ENCODE measurements at places on chromosomes 13 and 19.
A peak's percentile ranks its signal among the peaks of the same experiment; 100 is the strongest.

DNA sequence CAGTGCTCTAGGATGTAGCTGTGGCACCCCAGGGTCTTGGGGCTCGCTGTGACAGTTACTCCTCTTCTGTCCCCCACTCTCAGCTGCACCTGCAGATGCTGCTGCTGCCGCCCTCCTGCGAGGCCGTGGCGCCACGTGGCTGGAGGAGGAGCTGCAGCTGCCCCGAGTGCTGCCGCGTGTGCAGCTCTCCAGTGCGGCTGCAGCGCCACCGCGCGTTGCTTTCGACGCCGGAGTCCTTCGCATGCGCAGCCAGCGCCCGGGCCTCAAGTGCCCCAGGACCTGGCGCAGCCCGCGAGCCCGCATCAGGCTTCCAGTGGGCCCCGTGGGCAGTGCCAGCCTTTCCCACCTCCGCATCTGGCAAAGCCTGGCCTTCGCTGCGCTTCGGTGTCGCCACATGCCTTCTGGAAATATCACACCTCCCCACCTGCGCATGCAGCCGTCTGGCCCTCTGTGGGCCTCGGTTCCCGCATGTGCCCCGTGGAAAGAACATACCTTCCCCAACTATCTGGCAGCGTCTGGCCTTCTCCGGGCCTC, 692 bp upstream of the ZNF580 start:
- peak; percentile 75 for DNase-seq

DNA sequence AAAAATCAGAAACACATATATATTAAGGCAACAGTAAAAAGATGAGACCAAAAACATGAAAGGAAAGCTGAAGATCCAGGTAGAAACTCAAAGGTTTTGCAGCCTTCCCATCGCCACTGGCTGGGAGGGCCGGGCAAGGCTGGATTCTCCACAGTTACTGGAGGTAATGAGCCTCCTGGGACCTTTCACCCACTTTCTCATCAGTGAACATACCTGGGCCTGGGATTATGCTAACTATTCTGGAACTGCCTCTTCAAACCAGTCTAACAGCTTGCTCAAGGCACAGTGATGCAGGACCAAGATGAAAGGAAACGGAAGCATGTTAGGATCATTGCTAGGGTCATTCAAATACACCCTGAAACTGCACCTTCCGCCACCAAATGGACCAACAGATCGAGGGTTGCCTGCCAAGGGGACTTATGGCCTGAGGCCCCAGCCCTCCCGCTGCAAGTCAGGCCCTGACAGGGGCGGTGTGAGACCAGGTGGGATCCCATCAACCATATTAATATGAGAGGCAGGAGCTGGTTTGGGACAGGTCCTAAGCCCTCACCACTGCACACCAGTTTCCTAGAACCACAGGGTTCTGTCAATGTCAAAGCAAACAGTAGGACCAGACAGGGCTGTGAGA, 28.4 kb upstream of the ATP12A start:
- DNase-seq = no peak

- no peak for DNase-seq
Measured at GRCh38 chr13:25170554-25171111, 1.5 kb downstream of the AMER2 start.

- DNase-seq = no peak
Measured at GRCh38 chr13:98565726-98566565, 11.0 kb downstream of the STK24 start.

DNA sequence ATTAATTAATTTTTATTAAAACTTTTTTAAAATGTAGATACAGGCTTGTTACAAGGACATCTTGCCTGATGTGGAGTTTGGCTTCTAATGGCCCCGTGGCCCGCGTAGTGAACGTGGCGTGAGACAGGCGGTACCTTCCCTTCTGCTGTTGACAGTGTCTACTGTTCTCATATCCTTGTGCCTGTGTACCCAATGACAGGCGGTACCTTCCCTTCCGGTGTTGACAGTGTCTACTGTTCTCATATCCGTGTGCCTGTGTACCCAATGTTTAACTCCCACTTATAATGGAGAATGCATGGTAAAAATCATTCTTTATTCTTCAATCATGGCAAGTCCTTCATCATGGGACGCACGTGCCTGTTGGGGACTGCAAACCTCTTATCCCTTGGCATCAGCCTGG, 79.1 kb upstream of the ZNF835 start:
- no peak for DNase-seq

GRCh38 chr19:19687090-19687489, 18.5 kb downstream of the ZNF101 start:
- no peak for DNase-seq

DNA sequence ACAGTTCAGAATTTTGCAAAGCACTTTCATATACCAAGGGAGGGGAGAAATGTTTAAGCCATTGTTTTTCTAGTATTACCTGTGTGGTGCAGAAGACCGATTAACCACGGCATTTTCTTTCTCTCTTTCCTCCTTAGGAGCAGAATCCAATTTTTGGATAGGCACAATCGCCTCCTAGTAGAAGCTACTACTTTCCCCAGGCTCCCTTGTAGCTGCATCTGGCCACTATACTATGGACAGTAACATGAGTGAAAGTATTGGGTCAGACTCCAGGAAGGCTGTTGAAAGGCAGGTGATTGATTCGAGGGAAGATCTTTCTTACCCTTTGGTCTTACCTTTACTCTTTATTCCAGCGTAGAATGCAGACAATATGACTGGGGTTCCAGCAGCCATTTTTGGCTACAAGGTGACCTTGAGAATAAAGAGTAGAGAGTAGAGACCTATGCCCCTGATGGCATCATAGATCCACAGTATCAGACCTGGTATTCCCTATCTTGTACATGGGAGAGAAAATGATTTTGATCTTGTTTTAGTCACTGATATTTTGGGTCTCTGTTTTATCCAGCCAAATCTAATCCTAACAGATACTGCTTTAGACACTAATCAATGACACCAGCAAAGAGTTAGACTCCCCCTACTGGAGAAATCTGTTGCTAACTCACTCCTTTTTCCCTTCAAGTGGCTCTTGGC, 77.0 kb downstream of the LRRC63 start:
- DNase-seq = peak; percentile 24

DNA sequence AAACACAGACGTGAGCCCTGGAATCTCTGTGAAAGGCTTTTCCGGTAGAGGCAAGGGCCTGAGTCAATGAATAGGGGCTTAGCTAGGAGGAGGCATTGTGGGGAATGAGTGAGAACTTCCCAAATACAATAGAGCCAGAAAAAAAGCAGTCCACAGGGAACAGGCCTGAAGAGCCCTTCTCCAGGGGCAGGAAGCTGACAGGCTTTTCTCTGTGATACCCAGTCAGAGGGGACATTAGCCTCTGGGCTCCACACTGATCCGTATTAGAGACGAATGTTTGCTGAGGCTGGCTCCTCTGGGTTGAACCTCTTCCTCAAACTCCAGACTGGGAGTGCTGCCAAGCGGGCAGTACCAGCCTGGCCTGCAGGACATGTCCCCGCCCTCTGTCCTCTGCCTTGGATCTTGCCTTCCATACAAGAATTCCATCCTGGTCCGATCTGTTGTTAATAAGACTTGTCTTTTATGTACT, 2.3 kb downstream of the DHRS12 start:
- DNase-seq = no peak

GRCh38 chr13:67754012-67754411, 523.9 kb upstream of the PCDH9 start:
- DNase-seq = no peak

- no peak for DNase-seq
Measured at GRCh38 chr19:49863935-49864320, 3.4 kb downstream of the PNKP start.

GRCh38 chr19:3818466-3818865, 32.3 kb upstream of the MATK start:
- DNase-seq = peak; percentile 47

- DNase-seq = no peak
Measured at GRCh38 chr19:17458970-17459369, 1.8 kb downstream of the NXNL1 start.

GRCh38 chr13:50915565-50915964, 6.0 kb downstream of the RNASEH2B start:
- no peak for DNase-seq

DNA sequence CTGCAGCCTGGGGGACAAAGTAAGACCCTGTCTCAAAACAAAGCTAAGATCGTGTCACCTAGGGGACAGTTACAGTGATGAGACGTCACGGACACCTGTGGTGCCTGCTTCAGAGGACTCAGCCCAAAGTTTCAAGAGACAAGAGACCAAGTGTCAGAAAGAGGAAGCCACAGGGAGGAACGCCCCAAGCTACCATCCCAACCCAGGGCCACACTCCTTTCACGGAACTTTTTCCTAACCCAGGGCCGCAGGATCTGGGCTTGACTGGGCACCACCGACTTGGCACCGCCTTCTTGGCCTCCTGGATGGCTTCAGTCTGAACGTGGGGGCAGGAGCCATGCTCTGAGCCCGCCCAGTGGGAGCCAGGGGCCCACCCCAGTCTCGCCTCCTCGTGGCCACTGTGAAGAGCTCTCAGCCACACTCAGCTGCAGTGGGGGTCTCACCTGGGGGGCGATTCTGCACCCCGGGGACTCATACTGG, 8.5 kb downstream of the MOB3A start:
- DNase-seq = no peak

DNA sequence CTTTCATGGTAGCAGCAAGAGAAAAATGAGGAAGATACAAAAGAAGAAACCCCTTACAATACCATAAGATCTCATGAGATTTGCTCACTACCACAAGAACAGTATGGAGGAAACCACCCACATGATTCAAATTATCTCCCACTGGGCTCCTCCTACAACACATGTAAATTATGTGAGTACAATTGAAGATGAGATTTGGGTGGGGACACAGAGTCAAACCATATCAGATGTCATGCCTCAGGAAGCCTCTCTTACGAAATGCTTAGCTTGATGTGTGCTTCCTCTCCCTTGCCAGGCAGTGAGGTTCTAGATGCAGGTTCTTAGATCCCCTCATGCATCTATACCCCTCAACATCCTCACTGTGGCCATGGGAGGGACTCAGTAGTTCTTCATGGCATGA, 63.2 kb upstream of the RGCC start:
- no peak for DNase-seq

Data from fibroblast of lung (primary cell).